ENCODE measurements at places on chromosomes 2 and 18.

DNA sequence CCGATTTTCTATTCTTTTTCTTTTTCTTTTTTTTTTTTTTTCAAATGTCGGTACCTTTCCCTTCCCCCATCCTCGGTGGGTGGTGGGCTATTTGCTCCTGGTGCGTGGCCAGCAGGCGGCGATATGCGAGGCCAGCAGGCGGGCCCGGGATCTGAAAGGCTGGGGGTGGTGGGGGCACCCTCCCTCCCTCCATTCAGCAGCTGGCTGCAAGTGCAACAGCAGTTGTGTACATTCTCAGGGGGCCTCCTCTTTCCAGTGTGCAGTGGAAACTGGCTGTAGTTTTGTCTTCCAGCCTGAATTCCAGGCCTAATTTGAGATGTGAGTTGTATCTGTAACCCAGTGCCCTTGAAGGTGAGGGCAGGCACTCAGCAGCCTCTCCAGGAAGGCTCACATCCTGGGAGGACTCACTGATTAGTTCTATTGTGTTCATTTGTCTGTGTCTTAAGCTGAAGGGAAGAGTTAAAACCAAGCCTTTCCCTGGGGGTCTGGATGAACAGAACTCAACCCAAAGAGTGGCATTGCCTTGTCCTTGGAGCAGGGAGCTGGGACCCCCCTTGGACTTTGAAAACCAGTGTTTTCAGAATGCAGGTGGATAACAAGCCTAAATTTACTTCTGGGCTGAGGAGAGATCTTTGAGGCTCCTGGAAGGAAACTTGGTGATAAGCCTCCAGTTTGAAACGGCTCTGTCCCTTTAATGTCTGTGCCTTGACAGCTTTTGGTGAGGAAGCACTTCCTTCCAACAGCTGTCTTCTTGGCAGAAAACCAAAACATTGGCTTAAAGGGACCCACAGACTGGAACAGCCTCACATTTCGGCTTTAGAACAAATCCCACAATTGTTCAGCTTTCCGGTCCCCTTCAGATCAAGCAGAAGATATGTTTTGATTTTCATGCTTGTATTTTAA lies 3.3 kb downstream of the MYCN start:
- no peak for DNase-seq

DNA sequence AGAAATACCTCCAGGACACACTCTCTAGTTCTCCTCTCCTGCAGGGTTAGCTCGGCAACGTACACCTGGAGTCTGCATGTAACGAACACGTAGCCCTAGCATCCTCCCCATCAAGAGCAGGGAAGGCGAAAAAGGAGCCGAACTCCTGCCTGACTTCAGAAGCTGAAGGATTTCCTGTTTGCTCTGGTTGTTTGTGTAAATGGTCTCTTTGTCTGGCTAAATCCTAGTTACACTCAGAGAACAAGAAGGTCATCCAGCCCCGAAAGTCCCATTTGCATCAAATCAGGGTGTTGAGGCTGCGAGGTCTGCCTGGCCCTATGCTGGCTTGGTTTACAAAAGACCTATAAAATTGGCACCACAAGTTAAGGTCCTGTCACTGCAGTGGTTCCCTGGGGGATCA lies 66.4 kb upstream of the POMC start:
- DNase-seq: no peak

DNA sequence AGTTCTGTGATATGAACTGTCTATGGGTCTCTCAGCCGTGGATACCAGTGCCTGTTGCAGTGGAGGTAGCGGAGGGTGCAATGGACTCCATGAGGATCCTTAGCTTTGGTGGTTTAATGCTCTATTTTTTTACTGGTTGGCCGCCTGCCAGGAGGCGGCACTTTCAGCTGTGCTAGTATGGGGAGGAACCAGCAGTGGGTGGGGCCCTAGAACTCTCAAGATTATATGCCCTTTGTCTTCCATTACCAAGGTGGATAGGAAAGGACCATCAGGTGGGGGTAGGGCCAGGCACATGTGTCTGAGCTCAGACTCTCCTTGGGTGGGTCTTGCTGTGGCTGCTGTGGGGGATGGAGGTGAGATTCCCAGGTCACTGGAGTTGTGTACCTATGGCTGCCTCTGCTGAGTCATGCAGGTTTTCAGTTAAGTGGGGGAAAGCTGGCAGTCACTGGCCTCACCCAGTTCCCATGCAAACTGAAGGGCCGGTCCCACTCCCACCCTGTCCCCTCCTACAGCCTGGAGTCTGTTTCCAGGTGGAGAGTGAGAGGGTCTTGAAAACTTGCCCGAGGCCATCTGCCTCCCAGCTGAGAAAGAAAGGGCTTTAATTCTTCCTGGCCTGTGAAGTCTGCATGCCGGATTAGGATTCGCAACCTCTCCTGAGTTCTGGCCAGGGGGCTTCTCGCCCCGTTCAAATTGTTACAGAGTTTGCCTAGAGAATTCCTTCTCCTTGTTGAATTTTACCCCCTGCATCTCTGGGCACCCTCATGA lies 14.5 kb downstream of the KCNS3 start:
- no peak for DNase-seq

GRCh38 chr2:28904295-28904694 lies 9.8 kb downstream of the WDR43 start:
- DNase-seq: no peak

DNA sequence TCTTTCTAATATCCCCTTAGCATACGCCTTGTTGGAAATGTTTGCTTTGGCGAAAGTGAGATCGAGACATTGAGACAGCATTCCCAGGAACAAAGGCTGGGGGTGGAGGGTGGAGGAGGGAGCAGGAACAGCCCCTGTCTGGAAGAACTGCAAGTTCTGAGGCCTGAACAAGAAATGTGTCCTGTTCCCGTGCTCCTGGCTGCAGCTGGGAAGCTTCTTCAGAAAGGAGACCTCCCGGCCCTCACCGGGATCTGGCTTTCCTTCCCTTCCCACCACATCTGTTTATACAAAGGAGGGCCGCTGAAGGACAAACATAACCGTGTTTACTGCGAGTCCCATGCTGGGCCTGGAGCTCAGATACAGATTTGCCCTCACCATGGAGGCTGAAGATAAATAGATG lies 35.9 kb downstream of the AFF3 start:
- DNase-seq: no peak

DNA sequence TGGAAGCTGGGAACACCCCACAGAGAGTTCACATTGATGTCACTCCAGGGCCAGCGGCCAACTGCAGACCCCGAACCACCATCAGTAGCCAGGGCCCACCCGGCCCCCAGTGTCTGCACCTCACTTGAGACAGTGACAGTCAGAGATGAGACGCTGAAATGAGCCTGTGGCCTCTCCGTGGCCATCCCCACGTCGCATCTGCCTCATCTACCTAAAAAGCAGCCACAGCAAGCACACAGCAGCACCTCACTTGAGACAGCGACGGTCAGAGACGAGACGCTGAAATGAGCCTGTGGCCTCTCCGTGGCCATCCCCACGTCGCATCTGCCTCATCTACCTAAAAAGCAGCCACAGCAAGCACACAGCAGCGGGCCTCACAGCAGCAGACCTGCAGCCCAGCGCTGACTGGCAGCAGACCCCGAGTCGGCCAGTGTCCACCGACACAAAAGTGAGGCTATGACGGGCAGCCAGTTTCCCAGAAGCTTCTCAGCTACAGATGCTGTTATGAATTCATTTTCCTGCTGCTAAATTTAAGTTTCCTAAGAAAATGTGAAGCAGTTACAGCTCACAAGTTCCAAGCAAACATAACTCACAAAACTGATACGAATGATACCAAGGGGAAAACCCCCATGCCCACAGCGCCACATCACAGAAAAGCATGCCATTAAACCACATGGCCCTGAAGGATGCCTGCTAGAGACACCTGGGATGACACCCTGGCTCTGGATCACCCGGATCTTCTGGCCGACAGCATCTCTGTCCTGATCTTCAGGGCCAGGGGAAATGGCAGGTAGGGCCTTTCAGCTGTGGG lies 27.7 kb downstream of the SNORC start:
- no peak for DNase-seq

DNA sequence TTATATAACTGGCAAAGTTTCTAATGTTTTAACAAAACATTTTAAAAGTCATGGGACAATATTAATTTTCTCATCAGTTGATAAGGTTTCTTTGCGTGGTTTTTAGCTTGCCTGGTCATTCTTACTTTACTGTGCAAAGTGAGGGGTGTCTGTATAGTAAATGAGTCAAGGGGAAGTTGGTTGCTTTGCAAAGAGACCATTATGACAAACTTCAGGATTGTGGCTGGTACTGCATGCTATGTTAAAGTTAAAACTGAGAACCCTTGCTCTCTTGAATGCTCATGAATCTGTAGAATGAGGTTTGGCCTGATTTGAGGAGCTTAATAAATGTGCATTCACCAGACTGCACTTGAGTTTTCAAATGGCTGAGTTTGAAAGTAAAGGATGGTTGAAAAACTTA lies 47.0 kb downstream of the COL4A4 start:
- DNase-seq: no peak

GRCh38 chr2:46435353-46435752 lies 44.0 kb upstream of the TMEM247 start:
- DNase-seq: no peak

- DNase-seq: no peak
These were observed 44.5 kb downstream of the PSMD14 start for GRCh38 chr2:161352719-161353118.

GRCh38 chr2:17605696-17606095 lies 65.2 kb downstream of the VSNL1 start:
- DNase-seq: no peak

DNA sequence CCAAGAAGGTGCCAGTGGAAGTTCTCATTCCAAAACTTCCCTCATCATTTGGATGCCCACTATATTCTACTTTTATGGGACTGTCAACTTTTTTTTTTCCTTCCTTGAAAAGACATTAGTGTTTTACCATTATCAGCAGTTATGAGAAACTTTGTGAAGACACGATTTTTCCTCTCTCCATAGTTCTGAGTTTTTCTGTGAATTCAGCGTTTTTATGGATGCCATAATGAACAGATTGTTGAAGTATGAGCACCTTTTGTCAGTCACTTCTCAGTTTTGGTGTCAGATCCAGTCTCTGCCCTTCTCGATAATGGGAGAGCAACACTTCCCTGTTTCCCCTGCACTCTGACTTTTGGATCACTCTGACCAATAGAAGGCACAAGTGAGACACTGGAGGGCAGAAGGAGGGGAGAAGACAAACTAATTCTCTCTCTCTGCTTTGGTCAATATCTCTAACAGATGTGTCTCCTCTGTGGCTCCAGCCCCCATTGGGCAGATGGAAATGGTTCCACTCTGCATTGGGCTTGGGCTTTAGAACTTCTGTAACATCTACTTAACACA lies 53.5 kb upstream of the FN1 start:
- DNase-seq: no peak

DNA sequence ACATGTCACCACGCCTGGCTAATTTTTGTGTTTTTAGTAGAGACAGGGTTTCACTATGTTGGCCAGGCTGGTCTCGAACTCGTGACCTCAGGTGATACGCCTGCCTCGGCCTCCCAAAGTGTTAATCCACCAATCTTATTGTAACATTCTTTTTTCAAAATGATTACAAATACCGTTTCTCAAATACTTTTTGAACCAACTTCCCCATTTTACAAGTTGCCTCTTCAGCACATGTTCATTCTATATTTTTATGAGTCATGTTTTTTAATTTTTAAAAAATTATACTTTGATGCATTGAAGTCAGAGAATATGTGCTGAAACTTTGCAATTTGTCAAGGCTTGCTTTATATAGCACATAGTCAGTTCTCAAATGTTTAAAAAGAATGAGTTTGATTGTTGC lies 58.2 kb downstream of the QPCT start:
- no peak for DNase-seq

DNA sequence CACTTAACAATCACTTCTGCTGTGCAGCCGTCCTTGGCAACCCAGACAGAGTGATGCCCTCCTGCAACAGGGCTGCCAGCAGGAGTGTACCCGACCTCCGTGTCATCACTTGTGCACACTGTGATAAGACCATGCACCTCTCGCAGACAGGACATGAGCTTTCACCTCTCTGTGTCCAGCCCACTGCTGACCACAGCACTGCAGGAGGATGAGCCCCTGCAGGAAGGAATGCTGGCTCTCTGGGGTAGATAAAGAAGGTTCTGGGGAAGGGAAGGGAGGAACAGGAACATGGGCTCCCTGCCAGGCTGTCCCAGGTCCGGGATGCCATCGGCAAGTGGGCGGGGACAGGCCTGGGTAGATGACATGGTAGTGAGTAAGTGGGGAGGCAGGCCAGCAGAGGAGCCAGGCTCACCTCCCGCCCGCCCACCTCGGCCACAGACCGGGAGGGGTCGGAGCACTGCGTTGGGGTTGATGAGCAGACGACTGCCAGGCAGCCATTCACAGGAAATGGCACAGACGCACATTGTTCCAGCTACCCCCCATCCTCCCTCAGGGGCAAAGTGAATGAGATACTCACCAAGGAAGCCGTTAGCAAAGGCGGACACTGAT lies 18.6 kb upstream of the COL6A3 start:
- no peak for DNase-seq

DNA sequence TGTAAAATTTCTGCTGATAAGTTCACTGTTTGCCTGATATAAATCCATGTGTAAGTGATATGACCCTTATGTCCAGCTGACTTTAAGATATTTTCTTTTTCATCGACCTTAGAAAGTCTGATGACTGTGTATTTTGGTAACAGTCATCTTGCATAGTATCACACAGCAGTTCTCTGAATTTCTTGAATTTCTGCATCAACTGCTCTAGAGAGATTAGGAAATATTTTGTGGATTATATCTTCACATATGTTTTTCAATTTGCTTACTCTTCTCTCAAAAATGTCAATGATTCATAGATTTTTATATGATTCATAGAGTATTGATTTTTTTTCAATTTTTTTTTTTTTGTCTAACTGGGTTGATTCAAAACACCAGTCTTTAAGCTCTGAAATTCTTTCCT lies 945.3 kb downstream of the TRIB2 start:
- no peak for DNase-seq

GRCh38 chr2:230128623-230129342 lies 60.1 kb upstream of the SLC16A14 start:
- peak; percentile 23 for DNase-seq

- no peak for DNase-seq
These were observed 159.6 kb upstream of the NOSTRIN start for GRCh38 chr2:168642873-168643272.

GRCh38 chr2:202104286-202104870 lies 31.3 kb downstream of the KIAA2012 start:
- no peak for DNase-seq

DNA sequence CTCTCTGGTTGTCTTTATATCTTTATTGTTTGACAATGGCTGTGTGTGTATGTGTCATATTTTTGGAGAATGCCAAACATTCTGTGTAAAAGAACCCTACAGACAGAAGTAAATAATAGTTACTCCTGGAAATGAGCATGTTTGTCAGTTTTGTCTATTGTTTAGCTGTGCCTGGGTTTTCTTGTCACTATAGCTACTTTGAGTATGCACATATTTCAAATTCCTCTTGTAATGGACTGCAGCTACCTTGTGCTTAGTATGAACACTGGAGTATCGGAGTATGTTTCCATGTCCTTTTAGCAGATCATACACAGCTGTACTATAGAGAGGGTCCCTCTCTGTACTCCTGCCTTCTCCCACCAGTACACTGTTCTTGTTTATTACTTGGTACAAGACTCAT lies 58.0 kb upstream of the DOCK10 start:
- DNase-seq: no peak

Measured in AG09319 (cell line).